ENCODE measurements at places on chromosomes 13 and 19.

DNA sequence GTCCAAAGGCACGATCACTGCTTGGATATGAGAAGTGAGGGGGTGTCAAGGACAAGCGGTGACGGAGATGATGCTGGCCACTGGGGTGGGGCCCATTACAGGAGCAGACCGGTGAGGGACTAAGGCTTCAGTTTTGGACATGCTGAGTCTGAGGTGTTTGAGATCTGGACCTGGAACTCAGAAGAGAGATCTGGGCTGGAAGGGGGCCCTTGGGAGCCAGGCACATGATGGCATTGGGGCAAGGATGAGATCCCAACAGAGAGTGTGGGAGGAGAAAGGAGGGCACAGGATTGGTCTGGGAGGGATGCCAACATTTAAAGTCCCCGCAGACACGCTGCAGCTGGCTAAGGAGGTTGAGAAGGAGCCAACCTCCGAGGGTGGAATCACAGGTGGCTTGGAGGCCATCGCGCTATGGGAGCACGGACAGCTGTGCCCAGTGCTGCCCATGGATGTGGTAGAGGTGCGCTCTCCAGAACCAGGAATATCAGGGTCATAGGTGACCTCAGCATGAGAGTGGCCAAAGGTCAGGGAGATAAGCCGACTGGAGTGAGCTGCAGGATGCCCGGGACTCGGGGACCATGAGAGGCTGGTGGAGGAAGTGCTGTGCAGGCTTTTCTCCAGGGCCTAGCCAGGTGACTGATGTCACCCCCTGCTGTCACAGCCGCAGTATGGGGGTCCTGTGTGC lies 21.8 kb downstream of the DHRS12 start:
- no peak for DNase-seq

GRCh38 chr19:799076-799881 lies 2.0 kb downstream of the PTBP1 start:
- DNase-seq, result no peak

DNA sequence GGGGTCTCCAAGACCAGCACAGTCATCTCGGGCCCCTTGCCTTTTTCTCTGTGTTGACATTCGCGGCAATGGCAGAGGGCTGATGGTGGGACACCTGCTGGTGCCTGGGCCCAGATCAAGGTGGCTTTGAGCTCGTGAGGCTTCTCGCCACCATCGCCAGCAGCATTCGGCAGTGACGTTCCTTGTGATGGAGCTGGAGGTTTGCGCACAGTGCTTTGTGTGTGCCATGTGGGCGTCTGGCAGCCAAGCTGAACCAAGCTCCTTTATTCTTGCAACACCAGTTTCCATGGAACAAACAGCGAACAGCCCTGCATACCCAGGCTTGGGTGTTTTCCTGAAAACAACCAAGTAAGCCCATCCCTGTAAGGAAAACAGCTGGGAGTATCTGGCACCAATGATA lies 9.1 kb upstream of the TMEM255B start:
- DNase-seq, result no peak

DNA sequence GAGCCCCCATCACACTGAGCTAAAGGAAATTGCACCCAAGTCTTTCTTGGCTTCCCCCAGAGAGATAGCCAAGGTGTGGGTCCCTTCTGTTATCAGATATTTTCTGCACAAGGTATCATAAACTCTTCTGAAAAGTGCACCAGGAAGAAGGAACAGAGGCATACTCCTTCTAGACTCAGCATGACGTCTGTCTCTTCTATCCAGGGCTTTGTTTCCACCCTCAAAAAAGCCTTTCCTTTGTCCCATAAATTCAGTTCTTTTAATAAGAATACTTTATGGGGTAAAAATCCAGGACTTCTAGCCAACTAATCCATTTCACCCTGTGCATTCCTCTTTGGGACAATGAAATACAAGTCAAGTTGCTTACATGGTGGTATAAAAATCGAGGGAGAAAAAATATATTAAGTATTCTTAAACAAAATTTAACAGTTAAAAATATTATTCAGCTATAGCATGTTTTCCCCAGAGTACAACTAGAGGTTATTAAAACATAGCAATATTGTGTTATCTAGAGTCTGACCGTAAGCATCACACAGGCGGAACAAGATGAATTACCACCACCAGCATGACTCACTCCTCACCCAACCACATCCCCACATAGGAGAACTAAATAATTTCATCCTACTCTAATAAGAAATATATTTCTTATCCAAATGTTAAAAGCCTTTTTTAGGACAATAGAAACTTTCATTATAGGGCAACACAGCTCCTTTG lies 79.9 kb upstream of the GPC6 start:
- no peak for DNase-seq

DNA sequence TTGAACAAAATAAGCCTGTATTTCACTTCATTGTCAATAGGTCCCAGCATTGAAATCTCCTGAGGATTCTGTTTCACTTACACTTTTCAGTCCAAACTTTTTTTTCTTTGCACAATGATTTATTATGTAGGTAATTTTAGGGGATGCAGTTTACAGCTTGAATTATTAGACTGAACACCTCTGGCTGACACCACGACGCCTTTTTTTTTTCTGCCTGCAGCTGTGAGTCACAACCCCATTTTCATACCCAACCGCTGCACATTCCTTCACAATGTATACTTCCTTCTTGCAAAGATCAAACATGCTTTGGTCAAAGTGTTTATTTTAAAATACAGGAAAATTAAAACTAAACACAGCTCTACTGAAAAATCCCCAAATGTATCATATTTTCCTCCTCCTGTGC lies 11.4 kb downstream of the ZIC2 start:
- no peak for DNase-seq

GRCh38 chr19:13817018-13817614 lies 21.9 kb downstream of the ZSWIM4 start:
- DNase-seq, result no peak

DNA sequence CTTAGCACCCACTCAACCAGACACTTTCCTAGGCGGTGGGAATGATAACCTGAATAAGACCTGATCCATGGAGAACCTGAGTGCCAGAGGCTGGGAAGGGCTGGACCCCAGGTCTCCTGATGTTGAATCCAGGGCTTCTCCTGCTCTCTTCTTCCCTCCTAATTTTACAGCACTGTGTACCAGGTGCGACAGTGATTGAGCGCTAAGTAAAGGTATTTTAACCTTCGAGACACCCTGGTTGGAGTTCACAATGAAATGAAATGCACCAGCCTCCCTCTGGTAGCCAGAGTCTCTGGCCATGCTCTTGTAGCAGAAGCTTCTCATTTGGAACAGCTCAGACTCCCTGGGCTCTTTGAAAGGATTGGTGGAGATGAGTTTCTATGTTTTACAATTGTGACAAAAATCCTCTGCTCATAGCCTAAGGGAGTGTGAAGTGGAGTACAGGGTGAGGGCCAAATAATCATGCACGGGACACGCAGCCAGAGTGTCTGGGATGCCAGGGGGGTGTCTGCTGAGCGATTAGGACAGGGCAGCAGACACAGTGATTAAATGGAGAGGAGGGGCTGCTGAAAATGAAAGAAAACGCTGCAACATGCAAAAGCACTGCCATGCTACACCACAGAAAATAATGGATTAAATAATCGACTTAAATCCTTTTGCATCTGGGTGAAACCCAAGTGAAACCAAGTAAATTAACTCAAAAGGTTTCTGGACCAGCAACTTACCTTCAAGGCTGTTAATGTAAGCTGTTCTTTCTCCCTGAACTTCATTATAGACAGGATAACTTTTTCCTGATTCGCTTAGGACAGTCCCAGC lies 83.8 kb downstream of the FAM216B start:
- no peak for DNase-seq

GRCh38 chr13:48977973-48978372 lies 2.3 kb downstream of the FNDC3A start:
- no peak for DNase-seq

DNA sequence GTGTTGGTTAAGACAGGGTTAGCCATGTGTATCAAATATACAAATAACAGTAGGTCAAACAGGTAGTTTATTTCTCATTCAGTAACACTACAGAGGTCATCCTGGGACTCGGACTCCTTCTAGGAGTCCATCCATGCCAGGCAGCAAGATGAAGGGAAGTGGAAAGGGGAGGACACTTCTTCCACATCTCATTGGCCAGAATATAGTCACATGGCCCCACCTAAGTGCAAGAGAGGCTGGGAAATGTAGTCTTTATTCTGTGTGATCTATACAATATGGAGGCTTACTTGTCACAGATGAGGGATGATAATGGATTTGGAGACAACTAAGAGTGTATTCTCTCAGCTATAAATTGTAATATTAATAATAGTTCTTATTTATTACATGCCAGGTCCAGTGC lies 31.1 kb downstream of the RDH8 start:
- no peak for DNase-seq

- DNase-seq, result no peak
Observed at GRCh38 chr19:33300894-33301143, 1.5 kb downstream of the CEBPA start.

DNA sequence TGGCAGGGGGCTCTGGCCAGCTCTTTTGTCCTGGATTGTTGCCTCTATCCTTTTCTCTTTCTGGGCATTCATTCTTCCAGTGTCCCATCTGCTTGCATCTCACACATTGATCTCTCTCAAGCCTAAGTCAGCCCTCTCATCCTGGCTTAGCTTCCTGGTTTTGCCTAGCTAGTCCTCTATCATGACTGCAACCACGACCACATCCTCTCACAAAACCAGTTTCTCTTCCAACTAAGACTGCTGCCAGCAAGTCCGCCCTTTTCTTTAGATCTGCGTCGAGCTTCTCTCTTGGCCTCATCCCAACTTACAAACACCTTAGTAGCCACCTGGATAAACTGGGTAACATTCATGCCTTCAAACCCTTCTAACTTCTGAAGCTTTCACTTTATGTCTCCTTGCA lies 212.2 kb upstream of the HTR2A start:
- DNase-seq, result no peak

DNA sequence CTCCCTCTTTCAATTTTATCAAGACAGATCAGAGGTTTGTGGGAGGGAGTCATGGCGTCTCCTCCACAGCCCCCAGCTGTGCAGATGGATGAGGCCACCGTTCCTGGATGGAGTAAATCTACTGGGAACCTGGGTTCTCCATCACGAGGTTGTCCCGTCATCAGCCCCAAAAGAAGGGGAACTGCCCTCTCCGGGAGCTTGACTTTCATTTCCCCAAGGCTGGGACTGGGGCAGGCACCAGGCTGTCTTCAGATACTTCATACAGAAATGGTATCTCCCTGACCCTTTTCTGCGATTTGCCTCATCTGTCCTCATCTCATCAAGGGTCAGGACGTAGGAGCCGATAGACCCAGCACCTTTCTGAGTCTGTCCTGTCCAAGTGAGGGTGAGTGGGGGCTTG lies 9.8 kb downstream of the LILRB2 start:
- peak; percentile 60 for DNase-seq

DNA sequence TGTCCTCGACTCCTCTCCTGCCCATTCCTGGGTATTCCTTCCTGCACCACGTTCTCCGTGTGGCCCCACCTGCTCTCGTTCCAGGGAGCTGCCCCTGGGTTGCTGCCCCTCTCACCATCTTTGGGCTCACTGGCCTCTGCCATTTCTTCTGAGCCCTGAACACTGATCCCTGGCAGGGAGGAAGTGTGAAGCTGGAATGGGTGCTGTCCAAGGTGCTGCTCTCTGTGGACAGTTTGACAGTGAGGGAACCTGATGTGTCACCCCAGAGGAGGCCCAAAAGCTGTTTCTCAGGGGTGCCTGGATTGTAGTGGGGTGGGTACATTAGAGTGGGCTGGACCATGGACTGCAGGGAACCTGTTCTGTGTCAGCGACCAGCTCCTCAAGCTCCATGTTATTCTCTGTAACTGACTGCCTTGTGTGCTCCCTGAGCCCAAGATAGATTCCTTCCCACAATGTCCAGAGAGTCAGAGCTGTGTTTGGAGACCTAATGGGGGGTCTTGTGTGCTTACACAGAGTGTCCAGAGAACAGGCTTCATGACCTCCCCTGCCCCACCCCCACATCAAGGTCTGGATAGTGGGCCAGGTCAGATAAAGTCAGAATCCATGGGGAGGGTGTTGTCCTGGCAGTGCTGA lies 7.2 kb upstream of the CEACAM8 start:
- no peak for DNase-seq

DNA sequence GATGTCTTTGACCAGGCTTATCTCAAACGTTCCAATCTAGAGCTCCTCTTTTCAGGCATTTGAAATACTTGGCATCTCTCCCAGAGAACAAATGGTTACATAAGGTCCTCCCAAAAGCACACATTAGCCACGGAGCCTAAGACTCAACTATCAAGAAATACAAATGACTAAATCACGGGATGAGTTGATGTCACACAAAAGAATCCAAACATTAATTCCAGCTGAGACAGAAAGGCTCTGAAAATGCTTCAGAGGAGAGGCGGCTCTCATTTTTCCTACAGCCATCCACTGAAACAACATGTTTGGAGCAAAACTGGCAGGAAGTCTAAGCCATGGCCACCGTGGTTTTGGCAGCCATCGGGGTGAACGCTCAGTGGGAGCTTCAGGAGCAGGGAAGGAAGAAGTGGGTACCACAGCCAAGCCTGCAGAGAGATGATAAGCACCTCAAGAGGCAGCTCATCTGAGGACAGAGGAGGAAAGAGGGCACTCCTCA lies 122.5 kb downstream of the STK24 start:
- DNase-seq, result peak; percentile 74

GRCh38 chr13:111353508-111353907 lies 33.1 kb downstream of the TEX29 start:
- no peak for DNase-seq

GRCh38 chr19:12665281-12665573 lies 1.3 kb downstream of the MAN2B1 start:
- peak; percentile 68 for DNase-seq

- no peak for DNase-seq
Observed at GRCh38 chr13:33845572-33846302, 27.8 kb downstream of the RFC3 start.

DNA sequence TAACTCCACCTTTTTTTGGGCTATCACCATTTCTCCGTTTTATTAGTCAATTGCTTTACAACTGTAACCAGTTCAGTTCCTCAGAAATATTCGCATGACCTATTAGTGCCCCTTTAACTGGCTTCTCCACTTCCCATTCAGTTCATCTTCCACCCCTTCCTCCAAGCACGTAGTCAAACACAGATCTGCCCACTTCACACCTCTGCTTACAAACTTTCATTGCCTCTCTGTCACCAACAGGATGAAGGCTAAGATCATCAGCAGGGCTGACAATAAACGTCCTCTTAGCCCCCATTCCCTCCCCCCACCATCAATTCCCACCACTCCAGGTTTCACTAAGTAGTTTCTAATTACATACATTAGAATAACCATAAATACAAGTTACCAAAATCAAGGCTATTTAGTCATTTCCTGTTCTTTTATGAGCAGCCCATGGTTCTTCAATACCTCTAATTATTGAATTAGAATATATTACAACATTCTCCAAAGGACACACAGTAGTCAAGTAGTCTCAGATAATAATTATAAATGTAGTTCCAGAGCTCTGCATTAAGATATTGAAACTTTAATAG lies 95.7 kb downstream of the SPRY2 start:
- DNase-seq, result no peak

Measured in pons (tissue), 1 donor.